ENCODE measurements at places on chromosomes 5 and 9. TPM values are rescaled to one million over a fixed set of nuclear protein-coding genes. Genes with fewer than 3 reads are reported as not detected.

DNA sequence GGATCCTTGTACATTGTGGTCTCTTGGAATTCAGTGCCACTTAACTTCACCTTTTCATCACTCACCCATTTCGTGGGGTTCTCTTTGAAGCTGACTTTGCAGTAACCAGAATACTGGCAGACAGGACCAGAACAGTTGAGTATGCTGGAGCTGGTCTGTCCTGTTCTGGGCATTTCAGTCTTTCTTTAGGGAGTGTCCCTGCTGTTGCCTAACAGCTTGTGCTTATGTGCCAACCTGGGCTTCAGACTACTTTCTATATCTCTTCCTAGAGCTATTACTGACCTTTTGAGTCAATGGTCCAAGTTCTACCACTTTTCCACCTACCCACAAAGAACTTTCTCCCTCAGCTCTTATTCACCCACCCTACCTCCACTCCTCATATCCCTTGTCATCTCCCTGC lies 10.0 kb upstream of the INSL6 start:
- DNase-seq, result peak; percentile 53

GRCh38 chr9:70466976-70467561 lies 52.6 kb upstream of the KLF9 start:
- DNase-seq, result peak; percentile 96

SPINK4 gene
- not detected for total RNA-seq

TAF11L12 gene
- total RNA-seq, result not detected

GRCh38 chr5:87899721-87900131 lies 368.9 kb downstream of the TMEM161B start:
- DNase-seq, result no peak

GABRA1 gene
- total RNA-seq, result not detected

IFNA2 gene
- not detected for total RNA-seq

GRCh38 chr5:143051244-143052058 lies 281.3 kb downstream of the ARHGAP26 start:
- DNase-seq, result peak; percentile 79
